ENCODE measurements at places on chromosomes 3 and 15.

- DNase-seq: no peak
Measured at GRCh38 chr15:78322724-78323521, 17.2 kb upstream of the CRABP1 start.

DNA sequence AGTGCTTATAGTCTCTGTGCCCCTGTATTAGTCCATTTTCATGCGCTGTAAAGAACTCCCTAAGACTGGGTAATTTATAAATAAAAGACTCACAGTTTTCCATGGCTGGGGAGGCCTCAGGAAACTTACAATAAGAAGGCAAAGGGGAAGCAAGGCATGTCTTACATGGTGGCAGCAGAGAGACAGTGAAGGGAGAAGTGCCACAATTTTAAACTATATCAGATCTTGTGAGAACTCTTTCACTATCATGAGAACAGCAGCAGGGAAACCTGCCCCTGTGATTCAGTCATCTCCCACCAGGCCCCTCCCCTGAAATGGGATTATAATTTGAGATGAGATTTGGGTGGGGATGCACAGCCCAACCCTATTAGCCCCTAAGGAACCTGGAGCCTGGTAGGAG, 243.2 kb downstream of the EDEM1 start:
- DNase-seq: no peak

DNA sequence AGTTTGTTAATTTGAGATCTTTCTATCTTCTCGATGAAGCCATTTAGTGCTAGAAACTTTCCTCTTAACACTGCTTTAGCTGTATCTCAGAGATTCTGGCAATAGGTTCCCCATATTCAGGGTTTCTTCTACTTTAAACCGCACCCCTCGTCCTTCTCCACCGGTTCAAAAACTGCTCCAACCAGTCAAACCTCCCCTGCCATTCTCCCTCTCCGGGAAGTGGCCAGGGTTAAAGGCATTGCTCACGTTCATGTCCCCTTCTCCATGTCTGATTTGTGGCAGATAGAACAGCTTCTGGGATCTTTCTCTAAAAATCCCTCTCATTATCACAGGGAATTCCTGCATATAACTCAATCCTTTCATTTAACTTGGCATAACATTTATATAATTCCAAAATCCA, 14.4 kb downstream of the ALDH1L1 start:
- DNase-seq: no peak

DNA sequence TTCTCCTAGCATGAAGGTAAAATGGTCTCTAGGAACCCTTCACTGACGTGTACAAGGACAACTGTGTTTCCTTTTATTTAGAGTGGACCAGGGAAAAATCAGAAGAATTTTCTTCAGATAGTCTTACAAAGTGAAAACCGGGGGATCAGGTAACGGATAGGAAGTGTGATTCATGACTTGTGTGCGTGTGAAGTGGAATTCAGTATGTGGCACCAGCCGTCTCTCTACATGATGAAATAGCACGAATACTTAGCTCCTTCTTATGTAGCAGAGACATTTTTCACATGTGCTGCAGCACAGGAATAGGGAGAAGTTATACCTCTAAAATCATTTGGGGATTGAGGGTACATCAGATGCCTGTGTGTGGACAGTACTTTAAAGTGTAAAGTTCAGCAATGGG, 159.2 kb downstream of the MEX3B start:
- DNase-seq: no peak

DNA sequence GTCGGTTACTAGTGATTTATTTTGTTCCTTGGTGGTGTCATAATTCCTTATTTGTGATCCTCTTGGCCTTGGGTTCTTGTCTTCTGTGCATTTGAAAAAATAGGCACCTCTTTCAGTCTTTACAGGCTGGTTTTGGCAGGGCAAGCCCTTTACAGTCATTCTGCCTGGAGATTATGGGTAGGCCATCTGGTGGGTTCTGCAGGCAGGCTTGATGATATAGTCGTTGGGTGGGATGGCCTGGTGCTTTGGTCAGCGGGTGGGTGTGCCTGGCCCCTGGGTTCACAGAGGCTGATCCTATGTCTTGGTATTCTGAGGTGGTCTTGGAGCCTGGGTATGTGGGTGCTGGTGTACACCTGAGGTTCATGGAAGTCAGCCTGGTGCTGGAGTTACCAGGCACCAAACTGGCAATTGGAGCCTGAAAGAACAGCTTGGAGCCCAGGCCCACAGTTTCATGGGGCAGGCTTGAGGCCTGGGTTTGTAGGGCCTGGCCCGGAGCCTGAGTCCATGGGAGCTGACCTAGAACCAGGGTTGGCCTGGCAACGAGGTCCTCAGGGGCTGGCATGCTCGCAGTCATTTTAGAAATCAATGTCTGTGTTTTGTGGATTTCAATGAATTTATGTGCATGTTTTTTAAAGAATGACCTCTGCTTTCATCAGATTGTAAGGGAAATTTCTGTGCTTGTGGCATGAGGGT, 63.3 kb downstream of the DOCK3 start:
- DNase-seq: no peak

- DNase-seq: no peak
Measured at GRCh38 chr3:42762046-42762724, 10.9 kb downstream of the CCDC13 start.

GRCh38 chr3:100516838-100517237, 24.4 kb downstream of the TMEM45A start:
- DNase-seq: no peak

DNA sequence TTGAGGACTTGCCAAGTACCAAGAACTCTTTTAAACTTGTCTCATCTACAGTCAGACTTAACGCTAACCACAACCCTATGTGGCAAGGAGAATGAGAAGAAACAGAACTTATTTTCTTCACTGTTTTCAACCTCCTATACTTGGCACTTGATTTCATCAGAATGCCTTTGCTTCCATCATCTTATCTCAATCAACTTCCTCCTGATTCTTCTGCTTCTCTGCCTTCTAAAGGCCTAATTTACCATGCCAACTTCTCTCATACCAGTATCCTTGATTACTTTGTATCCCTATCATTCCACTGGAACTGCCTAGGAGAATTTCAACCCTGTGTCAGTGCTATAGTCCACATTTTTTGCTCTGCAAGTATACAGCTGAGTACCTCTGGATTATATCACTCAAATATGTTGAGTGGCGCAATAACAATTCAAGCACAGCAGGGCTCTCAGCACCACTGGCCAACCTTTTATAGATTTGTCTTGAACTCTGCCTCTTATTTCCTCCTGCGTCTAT, 413.6 kb downstream of the ROBO1 start:
- no peak for DNase-seq

- DNase-seq: no peak
Measured at GRCh38 chr3:27657871-27658270, 64.3 kb downstream of the EOMES start.

GRCh38 chr3:157531771-157532170, 28.6 kb upstream of the VEPH1 start:
- no peak for DNase-seq

DNA sequence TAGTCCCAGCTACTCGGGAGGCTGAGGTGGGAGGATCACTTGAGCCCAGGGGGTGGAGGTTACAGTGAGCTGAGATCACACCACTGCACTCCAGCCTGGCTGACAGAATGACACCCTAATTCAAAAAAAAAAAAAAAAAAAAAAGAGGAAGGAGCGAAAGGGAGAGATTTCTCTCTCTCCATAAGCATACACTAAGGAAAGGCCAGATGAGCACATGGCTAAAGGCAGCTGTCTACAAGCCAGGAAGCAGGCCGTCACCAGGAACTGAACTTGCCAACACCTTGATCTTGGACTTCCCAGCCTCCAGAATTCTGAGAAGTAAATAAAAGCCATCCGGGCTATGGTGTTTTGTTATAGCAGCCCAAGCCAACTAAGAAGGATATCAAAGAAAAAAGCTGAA, 7.5 kb downstream of the SRGAP3 start:
- DNase-seq: no peak

DNA sequence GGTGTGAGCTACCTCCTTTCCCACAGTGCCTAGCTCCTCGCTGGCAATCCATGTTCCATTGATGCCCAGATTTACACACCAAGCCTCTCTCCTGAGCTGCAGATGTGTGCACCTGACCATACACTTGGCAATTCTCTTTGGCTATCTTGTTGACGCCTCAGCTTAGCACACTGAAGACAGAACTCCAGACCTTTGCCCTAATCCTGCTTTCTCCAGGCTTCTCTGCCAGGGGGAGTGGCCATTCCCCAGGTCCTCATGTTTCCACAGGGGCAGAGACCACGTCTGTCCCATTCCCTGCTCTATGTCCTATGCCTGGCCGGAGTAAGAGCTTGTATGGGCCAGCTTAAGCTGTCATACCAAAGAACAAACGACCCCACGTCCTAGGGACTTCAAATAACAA, 30.2 kb upstream of the ALDH1L1 start:
- DNase-seq: no peak
